Aorta (tissue), 5 donors: ENCODE measurements at places on chromosomes 6 and 20.

- H3K36me3 ChIP-seq, result no peaks in the 10 kb centered on the region
- H3K27me3 ChIP-seq, result no peaks in the 10 kb centered on the region
- DNase-seq, result no peak
- no peak overlapping the region for H3K27ac ChIP-seq
- no peak overlapping the region for H3K4me3 ChIP-seq
These were observed 2.6 kb downstream of the FASTKD5 start for GRCh38 chr20:3156811-3157619.

- H3K27me3 ChIP-seq, result no peaks in the 10 kb centered on the region
- H3K27ac ChIP-seq, result no peak overlapping the region
- H3K36me3 ChIP-seq, result peaks cover 3% of the 10 kb centered on the region
- no peak overlapping the region for H3K4me3 ChIP-seq
- no peaks in the 10 kb centered on the region for H3K4me1 ChIP-seq
These were observed 81.4 kb downstream of the ANKS1A start for GRCh38 chr6:34970488-34970887.

GRCh38 chr20:10366898-10367692 is 66.9 kb downstream of the MKKS start:
- no peak overlapping the region for H3K27ac ChIP-seq
- H3K27me3 ChIP-seq, result no peaks in the 10 kb centered on the region
- no peaks in the 10 kb centered on the region for H3K36me3 ChIP-seq
- peaks cover 2% of the 10 kb centered on the region for H3K4me1 ChIP-seq
- no peak overlapping the region for H3K4me3 ChIP-seq
- no peak for DNase-seq

DNA sequence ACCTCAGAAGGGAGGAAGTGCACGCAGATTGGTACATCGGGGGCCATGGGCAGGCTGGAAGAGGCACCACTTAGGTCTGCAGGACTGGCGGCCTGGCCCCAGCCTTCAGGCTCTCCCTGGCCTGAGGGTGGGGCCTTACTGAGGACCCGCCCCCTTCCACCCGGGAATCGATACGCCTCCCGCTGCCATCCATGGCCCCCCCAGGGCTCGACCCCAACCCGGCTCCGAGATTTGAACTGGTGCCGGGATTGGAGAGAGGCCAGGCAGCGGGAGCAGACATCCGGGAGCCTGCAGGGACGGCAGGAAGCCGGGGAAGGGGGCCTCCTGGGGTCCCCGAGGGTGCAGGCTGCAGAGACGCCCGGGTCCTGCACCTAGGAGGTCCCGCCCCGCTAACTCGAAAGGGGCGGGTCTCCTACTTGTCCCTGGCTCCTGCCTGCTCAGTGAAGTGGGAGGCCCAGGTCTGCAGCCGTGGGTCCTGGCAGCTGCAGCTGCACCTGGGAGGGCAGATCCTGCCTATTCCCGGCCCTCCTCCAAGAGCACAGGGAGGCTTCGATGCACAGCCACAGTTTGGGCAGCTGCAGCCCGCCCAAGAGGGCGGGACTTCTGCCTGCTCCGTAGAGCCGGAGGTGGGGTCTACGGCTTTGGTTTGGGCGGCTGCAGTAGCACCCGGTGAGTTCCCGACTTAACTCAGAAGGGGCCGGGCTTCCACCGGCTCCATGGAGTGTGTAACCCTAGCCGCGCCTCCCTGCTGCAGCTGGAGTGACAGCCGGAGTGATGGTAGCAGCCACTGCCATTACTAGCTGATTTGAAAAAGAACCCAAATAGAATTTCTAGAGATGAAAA is 35.2 kb upstream of the TBC1D22B start:
- no peaks in the 10 kb centered on the region for H3K36me3 ChIP-seq
- H3K27ac ChIP-seq, result no peak overlapping the region
- no peaks in the 10 kb centered on the region for H3K27me3 ChIP-seq
- H3K4me1 ChIP-seq, result no peaks in the 10 kb centered on the region
- peak overlapping the region; percentile 61 for H3K4me3 ChIP-seq

GRCh38 chr6:134447883-134448387 is 130.0 kb upstream of the SGK1 start:
- no peaks in the 10 kb centered on the region for H3K4me1 ChIP-seq
- no peaks in the 10 kb centered on the region for H3K36me3 ChIP-seq
- H3K27ac ChIP-seq, result no peak overlapping the region
- H3K4me3 ChIP-seq, result no peak overlapping the region
- no peak for DNase-seq

DNA sequence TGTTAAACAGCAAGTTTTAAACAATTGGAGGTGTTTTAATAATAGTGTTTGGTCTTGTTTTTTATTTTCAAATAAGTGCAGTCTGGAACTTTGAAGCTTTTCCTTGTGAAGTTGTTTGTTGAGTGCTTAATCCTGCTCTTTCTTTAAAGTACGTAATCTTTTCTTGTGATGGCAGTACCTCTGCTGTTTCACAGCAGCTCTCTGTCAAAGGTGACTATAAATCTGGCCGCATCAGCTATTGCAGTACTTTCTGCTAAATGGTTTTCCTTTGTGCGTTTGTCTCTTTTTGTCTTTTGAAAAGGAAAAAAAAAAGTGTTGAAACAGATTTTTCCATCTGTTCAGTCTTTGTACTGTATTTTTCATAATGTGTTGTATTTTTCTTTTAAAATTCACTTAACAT is 12.7 kb downstream of the STXBP5 start:
- DNase-seq, result no peak
- no peak overlapping the region for H3K4me3 ChIP-seq
- H3K4me1 ChIP-seq, result no peaks in the 10 kb centered on the region
- H3K36me3 ChIP-seq, result peaks cover 1% of the 10 kb centered on the region
- H3K27me3 ChIP-seq, result no peaks in the 10 kb centered on the region

GRCh38 chr6:27422651-27423332 is 34.2 kb downstream of the ZNF391 start:
- DNase-seq, result no peak
- H3K27me3 ChIP-seq, result no peaks in the 10 kb centered on the region
- no peak overlapping the region for H3K4me3 ChIP-seq
- H3K4me1 ChIP-seq, result no peaks in the 10 kb centered on the region

GRCh38 chr6:168082860-168083513 is 4.0 kb upstream of the FRMD1 start:
- no peaks in the 10 kb centered on the region for H3K36me3 ChIP-seq
- DNase-seq, result no peak
- no peak overlapping the region for H3K27ac ChIP-seq

- H3K27me3 ChIP-seq, result no peaks in the 10 kb centered on the region
- H3K4me3 ChIP-seq, result no peak overlapping the region
- H3K4me1 ChIP-seq, result no peaks in the 10 kb centered on the region
- DNase-seq, result no peak
- no peak overlapping the region for H3K27ac ChIP-seq
These were observed 111.3 kb downstream of the ADGRG6 start for GRCh38 chr6:142413111-142413510.

- peaks cover 2% of the 10 kb centered on the region for H3K36me3 ChIP-seq
- no peaks in the 10 kb centered on the region for H3K4me1 ChIP-seq
- no peak for DNase-seq
- no peaks in the 10 kb centered on the region for H3K27me3 ChIP-seq
- H3K4me3 ChIP-seq, result no peak overlapping the region
- H3K27ac ChIP-seq, result no peak overlapping the region
These were observed 263.4 kb downstream of the UTRN start for GRCh38 chr6:144548536-144548935.

- H3K27ac ChIP-seq, result no peak overlapping the region
- DNase-seq, result no peak
- no peaks in the 10 kb centered on the region for H3K27me3 ChIP-seq
- peaks cover 7% of the 10 kb centered on the region for H3K4me1 ChIP-seq
These were observed 27.9 kb upstream of the SYNCRIP start for GRCh38 chr6:85670573-85670972.
